ENCODE measurements at places on chromosomes 1 and 21.
A peak's percentile ranks its signal among the peaks of the same experiment; 100 is the strongest.

DNA sequence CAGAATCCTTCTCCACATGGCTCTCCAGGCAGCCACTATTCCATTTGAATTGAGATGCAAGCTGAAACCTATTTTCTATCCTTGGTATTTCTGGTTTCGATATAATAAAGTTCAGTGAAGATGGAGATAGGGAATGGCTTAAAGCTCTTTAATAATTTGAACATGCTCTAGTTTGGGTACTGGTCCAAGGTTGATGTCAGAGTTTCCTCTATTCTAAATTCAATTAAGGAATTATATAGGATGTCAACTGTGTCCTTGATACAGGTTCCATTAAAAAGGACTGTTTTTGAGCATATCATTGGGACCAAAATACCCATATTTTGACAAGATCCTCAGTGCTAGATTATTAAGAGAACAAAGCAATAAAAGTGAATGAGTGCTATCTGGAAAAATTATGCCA is 245.3 kb downstream of the SPATA17 start:
- no peak for DNase-seq

- peak; percentile 71 for DNase-seq
Measured at GRCh38 chr21:33300701-33301631, 23.8 kb upstream of the IFNAR1 start.

GRCh38 chr1:74596717-74597116 is 76.9 kb downstream of the ERICH3 start:
- no peak for DNase-seq

GRCh38 chr21:42847051-42847707 is 32.2 kb downstream of the WDR4 start:
- no peak for DNase-seq

GRCh38 chr1:155241841-155242264 is 13.4 kb downstream of the ENTREP3 start:
- no peak for DNase-seq

- DNase-seq = no peak
Measured at GRCh38 chr1:232355162-232356006, 274.5 kb downstream of the SIPA1L2 start.

DNA sequence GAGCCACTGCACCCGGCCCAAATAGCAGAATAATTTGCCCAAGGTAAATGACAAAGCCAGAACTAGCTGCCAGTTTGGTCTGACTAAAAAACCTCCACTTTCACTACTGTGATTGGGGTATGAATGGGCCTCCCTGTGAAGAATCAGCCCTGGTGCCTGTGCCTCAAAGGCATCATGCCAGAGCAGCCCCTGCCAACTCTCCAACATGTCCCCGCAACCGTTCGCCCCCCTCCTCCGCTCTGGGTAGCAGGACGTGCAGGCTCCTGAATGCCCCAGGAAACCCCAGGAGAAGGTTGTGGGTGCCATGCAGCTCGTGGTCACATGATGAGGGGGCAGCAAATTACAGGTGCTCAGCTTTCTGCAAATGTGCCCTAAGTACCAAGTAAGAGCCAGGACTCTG is 14.6 kb upstream of the CNTN2 start:
- no peak for DNase-seq

- no peak for DNase-seq
Measured at GRCh38 chr1:54282101-54282847, 82.3 kb downstream of the MRPL37 start.

GRCh38 chr1:171743081-171743870 is 1.4 kb upstream of the VAMP4 start:
- DNase-seq = no peak

DNA sequence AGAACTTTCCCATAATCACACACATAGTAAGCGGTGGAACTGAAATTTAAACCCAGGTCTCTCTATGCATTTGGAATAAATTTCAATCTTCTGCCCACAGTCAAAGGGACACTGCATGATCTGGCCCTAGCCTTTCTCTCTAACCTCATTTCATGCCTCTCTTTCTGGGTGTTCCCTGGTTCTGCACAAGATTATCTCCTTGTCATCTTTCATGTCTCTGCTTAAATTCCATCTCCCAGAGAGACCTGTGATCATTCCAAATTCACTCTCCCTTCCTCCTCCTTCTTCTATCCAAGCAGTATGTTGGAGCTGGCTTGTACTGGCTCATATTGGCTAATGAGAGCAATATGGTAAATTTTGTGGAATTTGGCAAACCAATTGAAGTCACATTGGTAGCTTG is 22.2 kb downstream of the ETV3L start:
- no peak for DNase-seq

GRCh38 chr1:152035539-152036266 is 1.1 kb downstream of the S100A11 start:
- DNase-seq = peak; percentile 61

GRCh38 chr21:46142582-46143473 is 12.6 kb downstream of the FTCD start:
- peak; percentile 29 for DNase-seq

DNA sequence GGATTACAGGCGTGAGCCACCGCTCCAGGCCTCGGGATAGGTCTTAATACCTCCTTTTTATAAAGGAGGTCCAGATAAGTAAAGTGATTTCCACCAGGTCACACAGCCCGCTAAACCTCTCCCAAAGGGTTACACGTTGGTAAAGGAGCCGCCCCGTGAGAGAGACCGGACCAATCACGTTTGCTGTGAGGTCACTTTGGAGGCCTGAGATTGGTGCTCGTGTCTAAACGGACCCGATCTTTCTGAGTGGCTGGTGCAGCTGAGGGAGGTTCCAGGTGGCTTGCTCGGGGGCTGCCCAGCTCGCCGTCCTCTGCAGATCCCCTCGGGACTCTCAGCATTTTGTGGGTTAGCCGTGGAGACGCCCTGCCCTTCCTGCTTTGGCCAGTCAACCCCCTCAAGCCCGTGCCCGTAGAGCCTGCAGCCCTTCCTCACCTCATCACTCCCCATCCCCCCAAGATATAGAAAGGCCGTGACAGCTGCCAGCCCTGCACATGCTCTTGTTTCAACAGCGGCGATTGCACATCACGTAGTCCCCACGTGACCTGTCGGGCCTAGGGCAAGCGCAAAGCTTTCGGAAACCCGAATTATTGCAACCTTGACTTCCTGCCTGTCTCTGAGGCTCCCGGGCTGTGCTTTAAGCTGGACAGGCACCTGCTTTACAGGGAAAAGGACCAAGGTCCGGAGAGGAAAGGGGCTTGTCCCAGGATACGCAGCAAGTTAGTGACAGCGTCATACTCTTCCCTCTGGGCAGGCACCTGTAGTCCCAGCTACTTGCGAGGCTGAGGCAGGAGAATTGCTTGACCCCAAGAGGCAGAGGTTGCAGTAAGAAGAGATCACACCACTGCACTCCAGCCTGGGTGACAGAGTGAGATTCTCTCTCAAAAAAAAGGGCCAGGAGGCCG is 5.0 kb upstream of the COA7 start:
- DNase-seq = no peak

DNA sequence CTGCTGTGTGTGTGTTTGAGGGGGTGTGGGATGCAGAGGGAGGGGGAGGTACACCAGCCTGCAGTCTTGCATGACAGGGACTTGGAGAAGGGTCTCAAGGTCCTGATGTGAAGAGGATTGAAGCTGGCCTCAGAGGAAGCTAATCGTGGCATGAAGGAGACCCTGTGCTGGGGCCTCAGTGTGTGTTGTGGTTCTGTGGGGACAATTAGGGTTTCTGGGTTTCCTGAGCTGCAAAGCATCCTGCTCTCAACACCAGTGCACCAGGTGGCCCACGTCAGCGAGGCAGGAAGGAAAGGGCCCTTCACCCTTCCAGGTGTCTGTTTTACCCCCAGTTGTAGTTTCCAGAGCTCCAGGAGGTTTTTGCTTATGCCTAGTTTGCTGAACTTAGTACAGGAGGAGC is 52.8 kb downstream of the TENT5C start:
- DNase-seq = peak; percentile 91

DNA sequence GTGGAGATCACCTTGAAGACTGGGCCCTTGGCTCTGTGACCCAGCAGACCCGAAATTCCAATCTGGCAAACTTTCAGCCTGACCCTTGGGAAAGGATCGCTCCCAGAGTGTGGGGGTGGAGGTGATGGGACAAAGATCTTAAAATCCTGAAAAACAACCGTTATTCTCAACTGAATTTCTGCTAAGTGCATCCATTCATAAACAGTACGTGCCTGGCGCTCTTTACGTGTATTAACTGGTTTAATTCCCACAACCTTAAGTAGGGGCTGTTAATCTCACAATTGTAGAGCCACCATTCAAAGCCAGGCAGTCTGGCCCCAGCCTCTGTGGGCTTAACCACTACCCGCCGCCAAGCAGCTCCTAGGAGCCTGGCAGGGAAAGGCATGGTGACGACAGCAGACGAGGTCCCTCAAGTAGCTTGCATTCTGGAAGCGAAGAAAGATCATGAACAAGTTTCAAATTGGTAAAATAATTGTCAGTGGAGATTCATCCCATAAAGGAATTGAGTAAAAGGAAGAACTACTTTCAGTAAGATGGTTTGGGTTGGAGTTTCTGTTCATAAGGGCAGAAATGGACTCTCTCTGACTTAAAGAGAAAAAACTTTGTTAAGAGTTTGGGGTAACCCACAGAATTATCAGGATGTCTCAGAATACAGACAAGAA is 11.4 kb upstream of the RGS16 start:
- peak; percentile 88 for DNase-seq

- DNase-seq = peak; percentile 81
Measured at GRCh38 chr1:92994105-92994712, 32.9 kb upstream of the DIPK1A start.

DNA sequence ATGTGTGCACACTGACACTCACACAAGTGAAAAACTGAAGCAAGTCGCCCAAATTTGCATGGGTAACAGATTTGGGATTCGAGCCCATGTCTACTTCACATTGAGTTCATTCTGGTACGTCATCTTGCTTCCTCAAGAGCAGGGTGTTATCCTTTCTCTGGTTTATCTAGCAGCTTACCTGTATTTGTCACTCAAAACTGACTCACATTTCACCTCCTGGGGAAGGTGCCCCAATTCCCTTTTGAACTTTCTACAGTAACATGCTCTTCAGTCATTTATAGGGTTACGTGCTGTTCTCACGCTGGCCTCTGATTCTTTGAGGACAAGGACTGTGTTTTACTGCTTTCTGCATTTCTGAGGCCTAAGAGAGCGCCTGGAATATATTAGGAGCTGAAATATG is 162.8 kb downstream of the PDE4B start:
- no peak for DNase-seq

DNA sequence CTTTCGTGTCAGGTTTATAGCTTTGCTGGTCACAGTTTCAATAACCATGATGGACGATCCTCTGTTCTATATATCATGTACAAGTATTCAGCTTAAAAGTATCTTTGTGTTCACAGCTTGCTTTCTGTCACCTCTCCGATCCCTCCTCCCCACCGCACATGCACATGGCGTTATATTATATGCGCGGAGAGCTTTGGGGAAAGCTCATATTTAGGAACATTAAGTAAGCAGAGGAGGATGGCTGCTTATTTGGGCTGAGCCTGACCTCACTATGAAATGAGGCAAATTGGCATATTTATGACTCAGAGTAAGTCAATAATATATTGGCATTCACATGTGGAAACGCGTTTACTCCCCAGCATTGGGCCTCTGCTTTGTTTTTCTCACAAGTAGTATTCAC is 360.5 kb downstream of the HLX start:
- no peak for DNase-seq

- DNase-seq = no peak
Measured at GRCh38 chr1:159866066-159866465, 3.6 kb upstream of the VSIG8 start.

DNA sequence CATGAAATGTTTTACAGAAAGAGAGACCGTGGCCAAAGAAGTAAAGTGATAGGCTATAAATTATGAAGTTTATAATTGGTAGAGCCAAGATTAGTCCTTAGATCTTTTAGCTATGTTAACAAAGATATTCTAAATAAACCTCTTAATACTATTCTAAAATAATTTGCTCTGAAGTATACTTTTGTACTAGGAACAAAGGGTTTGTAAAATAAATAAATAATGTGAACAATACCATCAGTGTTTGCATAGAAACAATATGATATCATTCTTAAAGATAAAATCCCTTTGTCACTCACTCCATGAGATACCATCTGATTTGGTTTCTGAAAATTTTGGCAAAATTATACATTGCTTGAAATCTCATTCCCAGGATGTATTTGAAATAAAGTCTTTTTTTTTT is 107.6 kb upstream of the UBE2U start:
- no peak for DNase-seq

GRCh38 chr1:2231532-2232254 is 3.6 kb downstream of the SKI start:
- DNase-seq = no peak

GRCh38 chr21:24123785-24124184 is 1483.5 kb downstream of the MRPL39 start:
- DNase-seq = no peak

DNA sequence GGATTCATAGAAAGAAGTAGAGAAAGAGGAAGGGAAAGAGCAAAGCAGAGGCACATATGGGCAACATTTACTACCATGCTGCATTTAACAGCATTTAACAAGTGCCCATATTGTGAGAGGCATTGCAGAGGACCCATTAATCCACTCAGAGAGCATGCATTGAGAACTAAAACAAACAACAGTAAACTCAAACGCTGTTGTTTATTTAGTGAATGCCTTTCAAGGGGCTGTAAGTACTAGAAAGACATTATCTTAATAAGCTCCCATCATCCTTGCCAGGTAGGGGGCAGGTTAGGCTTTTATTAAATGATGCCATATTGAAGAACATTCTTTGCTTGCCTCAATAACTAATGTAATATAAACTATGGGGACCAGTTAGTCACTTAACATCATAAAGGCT is 254.3 kb upstream of the DAB1 start:
- no peak for DNase-seq

GRCh38 chr1:32901823-32902534 is 790 bp upstream of the TMEM54 start:
- DNase-seq = no peak

DNA sequence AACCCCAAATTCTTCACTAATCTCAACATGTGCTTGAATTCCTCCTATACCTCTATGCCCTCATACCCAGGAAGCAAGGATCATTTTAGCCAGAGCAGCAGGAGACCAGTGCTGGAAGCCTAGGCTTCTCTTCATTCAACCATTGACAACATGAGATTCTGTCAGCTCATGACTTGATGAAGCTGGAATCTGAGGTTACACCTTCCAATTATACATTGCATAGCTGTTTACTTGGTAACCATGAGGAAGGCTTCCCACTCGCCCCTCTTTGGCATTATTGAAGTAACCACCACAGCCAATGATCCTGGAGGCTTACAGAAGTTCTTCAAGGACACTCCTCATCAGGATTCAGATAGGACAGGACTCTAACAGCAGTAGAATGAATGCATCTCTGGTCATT is 160.3 kb downstream of the TPR start:
- DNase-seq = no peak

DNA sequence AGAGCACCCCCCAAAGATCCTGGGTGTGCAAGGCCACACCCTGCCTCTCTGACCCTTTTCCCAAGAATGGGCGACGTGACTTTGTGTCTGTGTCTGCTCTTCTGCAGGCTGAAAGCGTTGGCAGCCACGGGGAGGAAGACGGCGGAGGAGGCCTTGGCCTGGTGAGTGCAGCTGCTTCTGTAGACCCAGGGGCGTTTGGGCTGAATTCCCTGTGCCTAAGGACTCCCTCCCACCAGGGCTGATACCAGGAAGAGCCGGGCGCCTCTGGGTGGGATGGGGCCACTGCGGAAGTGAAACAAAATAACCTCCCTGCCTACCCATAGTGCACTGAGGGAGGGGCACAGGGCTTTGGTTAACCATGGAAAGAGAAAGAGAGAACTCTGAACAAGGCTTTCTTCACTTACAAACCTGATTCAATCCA is 2.5 kb downstream of the UBASH3A start:
- DNase-seq = peak; percentile 88

- DNase-seq = no peak
Measured at GRCh38 chr1:74485622-74486021, 26.8 kb downstream of the LRRC53 start.

- no peak for DNase-seq
Measured at GRCh38 chr1:9413877-9414213, 121.2 kb downstream of the SPSB1 start.
